ENCODE measurements at places on chromosomes 1 and 21.

DNA sequence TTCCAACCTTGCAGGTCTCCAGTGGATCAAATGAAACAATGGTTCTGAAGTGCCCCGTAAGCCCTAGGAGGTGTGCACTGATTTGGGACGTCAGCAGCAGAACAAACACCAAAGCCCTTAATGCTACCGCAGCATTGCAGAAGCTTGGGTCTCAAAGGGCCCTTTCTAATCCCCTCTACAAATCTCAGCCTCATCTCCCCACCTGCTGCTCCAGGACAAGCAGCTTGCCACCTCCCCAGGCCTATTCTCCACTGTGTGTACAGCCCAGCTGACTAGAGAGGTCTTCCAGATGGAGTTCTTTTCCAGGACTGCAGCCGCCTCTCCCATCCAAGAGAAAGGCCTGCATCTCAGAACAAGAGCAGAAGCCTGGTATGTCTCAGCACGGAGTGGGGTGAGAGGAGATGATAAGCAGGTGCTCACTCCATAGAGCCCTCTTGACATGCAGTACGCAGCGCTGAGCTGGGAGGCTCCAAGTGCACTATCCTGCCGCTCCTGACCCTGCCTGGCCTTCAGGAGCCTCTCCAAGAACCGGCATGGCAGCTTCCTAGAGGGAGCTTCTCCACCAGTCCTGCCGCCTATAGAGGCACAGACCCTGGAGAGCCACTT is 46.3 kb downstream of the MRPL37 start:
- DNase-seq: no peak

DNA sequence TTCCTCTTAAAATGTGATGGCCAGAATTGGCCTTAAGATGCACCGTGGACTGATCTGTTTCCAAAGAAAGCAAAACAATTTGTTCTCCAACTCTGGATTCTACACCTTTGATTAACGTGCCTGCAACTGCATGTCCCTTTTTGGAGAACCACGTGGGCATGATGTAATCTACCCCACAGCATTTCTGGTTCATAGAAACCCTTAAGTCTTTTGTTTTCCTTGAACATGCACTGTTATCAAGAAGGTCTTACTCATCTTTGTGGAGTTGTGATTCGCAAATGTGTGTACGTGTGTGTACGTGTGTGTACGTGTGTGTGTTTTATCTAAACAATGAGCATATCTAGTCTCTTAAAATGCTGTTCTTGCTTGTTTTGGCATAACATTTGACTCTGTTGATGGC is 57.8 kb downstream of the LPAR3 start:
- DNase-seq: no peak

DNA sequence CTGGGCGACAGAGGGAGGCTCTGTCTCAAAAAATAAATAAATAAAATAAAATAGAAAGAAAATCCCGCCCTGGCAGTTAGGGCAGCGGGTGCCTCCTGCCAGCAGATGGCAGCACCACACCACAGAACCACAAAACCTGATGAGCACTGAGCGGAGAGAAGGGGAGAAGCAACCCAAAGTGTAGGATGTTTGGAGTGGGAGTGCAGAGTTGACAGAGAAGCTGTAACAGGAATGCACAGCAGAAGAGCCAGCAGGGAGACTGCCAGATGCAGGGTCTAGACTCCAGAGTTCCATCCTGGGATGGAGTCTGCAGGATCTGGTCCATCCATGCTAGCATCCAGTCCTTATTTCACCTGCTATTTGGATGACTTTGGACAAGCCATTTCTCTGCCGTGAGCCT is 29.7 kb upstream of the KIRREL1 start:
- DNase-seq: peak; percentile 69

- no peak for DNase-seq
Measured at GRCh38 chr1:151590961-151591360, 20.9 kb upstream of the SNX27 start.

- no peak for DNase-seq
Measured at GRCh38 chr1:26388791-26389445, 16.4 kb upstream of the ZNF683 start.

GRCh38 chr1:8858888-8859706 is 19.4 kb downstream of the ENO1 start:
- DNase-seq: peak; percentile 23

DNA sequence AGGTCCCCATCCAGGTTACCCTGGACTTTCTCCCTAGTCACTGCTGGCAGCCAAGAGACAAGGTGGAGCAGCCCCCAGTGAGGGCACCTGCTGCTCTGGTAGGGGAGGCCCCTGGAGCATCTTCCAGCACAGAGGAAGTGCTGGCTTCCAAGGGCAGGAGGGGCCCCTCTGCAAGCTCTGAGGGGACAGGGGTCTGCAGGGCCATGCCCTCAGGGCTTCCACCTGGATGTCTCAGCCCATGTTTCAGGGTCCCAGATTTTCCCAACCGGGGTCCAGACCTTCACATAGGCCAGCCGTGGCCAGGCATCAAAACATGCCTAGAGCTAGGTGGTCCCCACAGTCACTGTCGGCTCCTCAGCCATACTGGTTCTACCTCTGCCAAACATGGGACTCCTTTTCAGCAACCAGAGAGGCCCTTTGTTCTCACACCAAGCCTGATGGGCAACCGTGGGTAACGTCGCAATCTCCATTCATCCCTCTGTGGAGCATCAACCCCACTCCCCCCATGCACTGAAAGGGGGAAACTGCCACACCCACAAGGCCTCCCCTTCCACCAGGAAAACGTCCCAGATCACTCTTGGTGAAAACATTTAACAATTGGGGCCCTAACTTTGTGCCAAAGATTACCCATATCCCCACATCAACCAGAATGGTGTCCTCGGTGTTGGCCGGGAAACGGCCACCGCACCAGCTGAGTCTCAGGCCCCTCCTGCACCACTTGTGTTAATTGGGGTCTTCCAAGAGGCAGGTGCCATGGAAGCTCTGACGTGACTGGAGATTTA is 1.9 kb upstream of the COL6A2 start:
- no peak for DNase-seq

DNA sequence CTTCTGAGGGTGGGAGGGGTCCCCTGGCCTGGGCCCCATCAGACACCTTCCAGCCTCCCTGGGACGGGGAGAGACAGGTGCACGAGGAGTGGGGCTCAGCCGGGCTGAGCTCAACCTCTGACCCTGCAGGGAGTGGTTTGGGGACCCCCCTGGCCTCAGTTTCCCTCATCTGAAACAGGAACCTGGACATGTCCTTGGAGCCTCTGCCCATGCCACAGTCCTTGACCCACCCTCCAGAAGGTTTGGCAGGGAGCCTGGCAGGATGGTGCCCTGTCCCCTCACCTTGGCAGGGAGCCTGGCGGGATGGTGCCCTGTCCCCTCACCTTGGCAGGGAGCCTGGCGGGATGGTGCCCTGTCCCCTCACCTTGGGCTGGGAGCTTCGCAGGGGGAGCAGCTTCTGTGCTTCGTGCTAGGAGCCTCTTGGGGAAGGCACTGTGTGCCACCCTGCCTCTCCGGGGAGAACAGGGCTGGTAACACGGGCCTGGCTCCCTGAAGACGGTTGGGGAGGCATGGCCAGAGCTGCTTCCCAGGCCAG is 58.3 kb downstream of the SLX9 start:
- no peak for DNase-seq

All from NCI-H526 treated with DMSO at 0.1 percent for 48 hours (cell line).